Right cardiac atrium (tissue), 5 donors: ENCODE measurements at places on chromosomes 16 and 17. TPM values are rescaled to one million over a fixed set of nuclear protein-coding genes. Genes with fewer than 3 reads are reported as not detected.
A peak's percentile ranks its signal among the peaks of the same experiment; 100 is the strongest.

DNA sequence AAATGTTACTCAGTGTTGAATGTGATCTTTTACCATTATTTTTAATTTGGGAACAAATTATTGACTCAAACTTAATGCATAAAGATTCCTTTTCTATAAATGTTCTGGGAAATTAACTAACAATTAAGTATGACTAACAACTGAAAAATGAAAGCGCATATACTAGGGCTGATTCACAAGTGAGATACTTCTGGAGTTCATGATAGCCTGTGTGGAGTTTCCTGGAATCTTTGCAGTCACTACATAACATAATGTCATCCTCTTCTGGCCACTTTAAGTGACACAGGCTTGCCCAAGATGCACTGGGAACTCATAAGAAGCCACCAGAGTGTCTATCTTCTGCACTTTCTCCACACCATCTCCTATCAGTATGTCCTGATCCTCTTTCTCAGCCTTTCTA lies 450.3 kb upstream of the CDH11 start:
- DNase-seq: no peak

Gene KDM6B
- total RNA-seq: 25.7 TPM

DNA sequence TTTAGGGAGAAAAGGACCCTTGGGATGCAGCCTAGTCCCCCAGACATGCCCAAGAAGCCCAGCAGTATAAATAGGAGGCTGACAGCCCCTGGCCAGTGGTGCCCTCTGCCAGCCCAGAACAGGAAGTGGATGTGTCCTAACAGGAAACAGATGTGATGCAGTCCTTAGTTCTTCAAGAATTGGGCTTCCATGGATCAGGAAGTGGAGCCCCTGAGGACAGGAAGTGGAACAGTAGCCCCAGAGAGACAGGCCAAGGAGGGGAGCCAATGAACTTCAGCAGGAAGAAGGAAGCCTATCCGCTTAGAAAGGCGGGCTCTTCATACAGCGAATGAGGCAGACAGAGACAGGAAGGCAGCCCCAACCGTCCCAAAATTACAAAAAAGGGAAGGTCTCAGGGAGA lies 7.2 kb downstream of the CTF1 start:
- peak; percentile 65 for DNase-seq

Gene ABCA8
- 49.7 TPM for total RNA-seq

- DNase-seq: no peak
Observed at GRCh38 chr17:65572581-65573281, 11.3 kb upstream of the AXIN2 start.

DNA sequence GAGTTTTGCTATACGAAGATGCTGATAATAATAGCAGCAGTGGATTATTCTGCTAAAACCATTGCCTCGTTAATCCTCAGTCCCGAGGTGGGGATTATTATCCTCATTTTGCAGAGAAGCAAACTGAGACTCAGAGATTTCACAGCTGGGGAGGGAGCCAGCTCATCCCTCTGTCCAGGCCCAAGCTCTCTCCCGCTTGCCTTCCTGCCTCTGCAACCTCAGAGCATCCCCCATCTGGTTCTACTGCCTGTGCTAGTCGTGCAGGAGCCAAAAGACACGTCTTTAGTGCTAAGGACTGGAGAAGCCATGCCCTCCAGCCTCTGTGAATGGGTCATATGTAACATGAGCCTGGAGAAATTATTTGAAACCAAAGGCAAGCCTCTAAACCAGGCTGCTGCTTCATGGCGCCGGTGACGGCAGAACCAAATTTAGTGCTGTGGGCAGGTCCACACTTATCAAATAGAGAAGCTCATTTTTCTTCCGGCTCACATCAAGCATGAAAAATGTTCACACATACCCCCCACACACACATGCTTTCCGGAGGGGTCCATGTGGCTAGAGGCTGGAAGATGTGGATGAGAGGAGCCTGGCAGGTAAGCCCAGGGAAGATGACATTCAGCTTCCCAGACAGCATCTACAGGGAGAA lies 13.5 kb downstream of the MAPT start:
- no peak for DNase-seq

DNA sequence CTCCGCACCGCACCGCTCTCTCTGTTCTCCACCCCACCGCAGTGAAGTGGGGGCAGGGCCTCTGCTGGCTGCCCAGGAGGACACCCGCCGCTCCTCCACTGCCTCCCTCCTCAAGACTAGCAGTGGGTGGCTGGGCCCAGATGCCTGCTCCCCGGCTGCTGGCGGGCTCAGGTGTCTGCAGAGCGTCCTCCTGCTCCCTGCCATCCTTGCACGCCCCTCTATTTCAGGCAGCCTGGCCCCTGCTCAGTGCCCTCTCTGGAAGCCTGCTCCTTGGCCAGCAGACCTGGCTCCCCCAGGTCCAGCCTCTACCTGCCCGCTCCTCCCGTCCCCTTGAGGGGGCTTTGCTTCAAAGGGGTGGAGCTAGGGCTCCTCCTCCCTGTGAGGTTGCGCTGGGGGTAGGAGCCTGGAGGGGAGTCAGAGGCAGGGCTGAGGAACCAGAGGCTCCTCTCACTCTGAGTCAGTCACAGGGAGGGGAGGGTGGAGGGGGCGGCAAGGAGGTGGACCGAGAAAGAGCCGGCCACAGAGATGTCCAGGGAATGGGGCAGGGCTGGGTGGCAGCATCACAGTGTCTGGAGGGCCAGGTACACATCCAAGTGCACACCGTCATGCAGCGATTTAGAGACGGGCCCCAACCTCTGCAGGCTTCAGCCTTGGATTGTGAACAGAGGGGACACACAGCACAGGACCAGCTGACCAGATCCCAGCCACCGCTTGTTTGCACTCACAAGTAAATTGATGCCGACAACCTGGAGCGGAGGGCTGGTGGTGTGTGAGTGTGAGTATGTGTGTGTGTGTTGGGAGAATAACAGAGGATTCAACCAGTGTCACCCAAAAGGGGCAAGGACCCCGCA lies 9.8 kb upstream of the TMEM92 start:
- DNase-seq: no peak

DNA sequence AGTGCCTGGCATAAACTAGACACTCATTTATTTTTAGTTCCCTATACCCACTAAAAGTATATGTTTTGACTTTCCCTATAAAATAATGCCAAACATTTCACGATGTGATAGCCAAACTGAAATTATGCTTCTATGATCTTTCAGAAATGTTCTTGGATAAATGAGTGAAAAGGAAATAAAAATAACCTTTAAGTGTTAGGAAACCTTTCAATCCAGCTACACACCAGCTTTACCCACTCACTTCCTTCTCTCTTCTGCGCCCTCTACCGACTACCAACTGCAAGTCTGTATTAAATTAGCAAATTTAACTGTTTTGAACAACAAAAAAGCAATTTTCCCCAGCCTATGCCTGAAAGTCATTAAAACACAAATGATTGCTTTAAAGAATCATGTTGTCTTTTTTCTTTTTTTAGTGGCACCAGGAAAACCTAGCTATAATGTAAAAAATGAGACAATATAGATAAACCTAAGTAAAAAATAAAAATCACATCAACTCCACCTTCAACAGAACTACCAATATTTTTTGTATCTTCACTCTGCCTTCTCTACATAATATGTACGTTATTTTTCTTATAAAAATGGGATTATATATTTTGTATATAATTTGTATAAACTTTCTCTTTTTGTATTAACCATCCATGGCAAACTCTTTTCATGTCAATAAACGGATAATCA lies 13.2 kb upstream of the TMEM100 start:
- no peak for DNase-seq

- DNase-seq: no peak
Observed at GRCh38 chr16:56989988-56990387, 631 bp downstream of the NLRC5 start.

DNA sequence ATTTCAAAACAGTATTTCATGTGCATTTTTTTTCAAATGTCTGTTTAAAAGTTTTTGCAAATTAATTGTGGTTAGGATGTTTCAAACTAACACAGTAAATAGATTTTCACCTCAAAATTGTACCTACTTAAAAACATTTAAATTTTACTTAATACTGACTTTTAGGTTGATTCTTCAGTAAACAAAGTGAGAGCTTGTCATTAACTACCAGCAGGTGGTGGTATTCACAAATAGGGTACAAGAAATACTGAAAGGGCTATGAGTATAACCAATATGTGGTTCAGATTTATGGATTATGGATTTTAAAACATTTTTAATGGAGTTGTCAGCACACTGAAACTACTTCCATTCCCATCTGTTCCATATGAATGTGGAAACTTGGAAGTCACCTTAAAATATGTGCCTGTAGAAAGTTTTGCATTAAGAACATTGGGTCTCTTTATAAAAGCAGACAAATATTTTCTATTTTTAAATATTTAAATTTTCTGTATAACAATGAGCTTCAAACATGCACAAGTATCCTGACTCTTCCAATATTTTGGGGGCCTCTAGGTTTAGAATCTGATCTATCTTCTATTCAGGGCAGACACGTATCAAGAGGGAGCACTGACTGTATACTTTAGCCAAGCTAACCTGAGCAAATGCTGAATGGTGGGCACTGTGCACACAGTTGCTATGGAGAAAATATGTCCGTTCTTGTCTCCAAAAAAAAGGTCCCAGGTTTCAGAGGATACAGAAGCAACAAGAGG lies 155.6 kb downstream of the SNX11 start:
- no peak for DNase-seq

Gene ZG16B
- 0.64 TPM for total RNA-seq

GRCh38 chr16:22071331-22071910 lies 20.9 kb upstream of the VWA3A start:
- no peak for DNase-seq

- DNase-seq: peak; percentile 88
Observed at GRCh38 chr16:83967838-83968305, at the start of gene NECAB2. TSS of gene NECAB2 (plus strand) at chr16:83968244. CDS start at chr16:83968649, 405 bp downstream.
